Mononuclear cell (primary cell): ENCODE measurements at places on chromosomes 1 and 21. TPM values are rescaled to one million over a fixed set of nuclear protein-coding genes. Genes with fewer than 3 reads are reported as not detected.

The LENEP gene
- 0.63 TPM for total RNA-seq

The IFI6 gene
- total RNA-seq = 85.6 TPM

The ALG14 gene
- 0.21 TPM for total RNA-seq

The WDR64 gene
- 0.10 TPM for total RNA-seq

The ST3GAL3 gene
- total RNA-seq = 10.8 TPM

The TNFRSF14 gene
- total RNA-seq = 127 TPM

The CRNN gene
- total RNA-seq = not detected

The VPS26C gene
- 57.3 TPM for total RNA-seq

The ADGRL4 gene
- not detected for total RNA-seq

The MFSD2A gene
- 8.4 TPM for total RNA-seq

The ERVH48-1 gene
- 0.42 TPM for total RNA-seq

The S100A1 gene
- not detected for total RNA-seq

The OR6K3 gene
- total RNA-seq = not detected

The IL19 gene
- 0.10 TPM for total RNA-seq

The NUAK2 gene
- total RNA-seq = 34.2 TPM

The RPS27 gene
- 8,524 TPM for total RNA-seq
